CD4-positive, CD25-positive, alpha-beta regulatory T cell (primary cell): ENCODE measurements at places on chromosomes 13 and 19. TPM values are rescaled to one million over a fixed set of nuclear protein-coding genes. Genes with fewer than 3 reads are reported as not detected.
A peak's percentile ranks its signal among the peaks of the same experiment; 100 is the strongest.

Gene CYP2F1
- polyA plus RNA-seq, result not detected

GRCh38 chr19:44752816-44753625, 4.5 kb downstream of the BCL3 start:
- H3K4me1 ChIP-seq, result peaks cover 73% of the 10 kb centered on the region
- H3K4me3 ChIP-seq, result peak overlapping the region; percentile 74
- H3K27ac ChIP-seq, result peak overlapping the region; percentile 94
- peak; percentile 97 for DNase-seq

DNA sequence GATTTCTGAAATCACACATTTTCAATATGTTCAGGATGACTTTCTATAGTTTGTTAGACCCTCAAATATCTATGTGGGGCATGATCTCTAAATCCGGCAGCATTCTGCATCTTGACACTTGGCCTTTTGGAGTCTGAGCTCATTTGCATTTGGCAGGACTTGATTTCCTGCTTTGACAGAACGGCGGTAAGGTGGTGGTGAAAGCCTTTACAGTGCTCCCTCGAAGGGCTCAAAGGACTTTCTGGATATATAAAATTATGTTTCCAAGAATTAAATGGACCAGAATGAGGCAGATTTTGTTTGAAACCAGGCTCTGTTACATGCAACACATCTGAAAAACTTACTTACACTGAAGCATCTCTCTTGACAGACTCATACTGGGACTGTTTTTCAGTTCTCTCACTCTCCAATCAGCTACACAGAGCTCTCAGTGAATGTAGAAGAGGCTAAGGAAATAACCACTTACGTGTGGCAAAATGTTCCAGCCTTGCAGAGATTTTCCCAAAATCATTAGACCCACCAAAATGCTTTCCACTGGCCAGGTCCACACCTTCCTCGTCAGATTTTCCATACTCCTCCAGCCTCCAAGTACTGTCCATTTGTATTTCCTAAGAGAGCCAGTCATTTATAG, 207.2 kb downstream of the SPRY2 start:
- no peaks in the 10 kb centered on the region for H3K4me1 ChIP-seq
- no peak for DNase-seq
- no peaks in the 10 kb centered on the region for H3K27me3 ChIP-seq
- H3K4me3 ChIP-seq, result no peak overlapping the region

Gene CACNG8
- polyA plus RNA-seq, result not detected

GRCh38 chr19:12669270-12670158, 2.9 kb downstream of the WDR83 start:
- peak overlapping the region; percentile 97 for H3K27ac ChIP-seq
- H3K36me3 ChIP-seq, result peaks cover 12% of the 10 kb centered on the region
- peaks cover 59% of the 10 kb centered on the region for H3K4me1 ChIP-seq
- DNase-seq, result peak; percentile 87

Gene STXBP2
- 105 TPM for polyA plus RNA-seq

GRCh38 chr13:37029617-37030016, 29.0 kb downstream of the EXOSC8 start:
- no peaks in the 10 kb centered on the region for H3K4me1 ChIP-seq
- no peaks in the 10 kb centered on the region for H3K27me3 ChIP-seq
- H3K27ac ChIP-seq, result no peak overlapping the region
- H3K4me3 ChIP-seq, result no peak overlapping the region

DNA sequence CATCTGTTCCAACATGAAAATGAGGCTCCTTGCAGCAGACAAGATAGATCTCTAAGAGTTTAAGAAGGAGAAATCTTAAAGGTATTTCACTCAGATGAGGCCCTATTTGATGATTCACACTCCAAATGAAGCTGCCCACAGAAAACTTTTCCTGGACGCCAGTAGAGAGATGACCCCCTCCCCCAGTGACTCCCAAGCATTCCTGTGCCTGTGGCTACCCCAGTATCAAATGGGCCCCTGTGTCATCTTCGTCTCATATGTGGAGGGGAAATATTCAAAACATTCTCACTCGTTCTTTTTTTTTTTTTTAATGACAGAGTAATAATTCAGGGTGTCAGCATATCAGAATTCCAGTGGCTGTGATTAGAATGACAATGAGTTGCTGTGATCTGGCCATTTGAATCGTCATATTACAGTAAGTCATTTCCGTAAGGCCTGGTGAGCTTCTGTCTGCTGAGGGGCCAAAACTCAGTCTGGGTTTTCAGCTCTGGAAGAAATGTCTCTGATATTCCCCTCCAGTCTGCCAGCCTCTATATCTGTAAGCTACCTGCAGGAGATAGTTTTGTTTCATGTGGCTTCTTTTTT, 194.7 kb downstream of the URI1 start:
- H3K27ac ChIP-seq, result no peak overlapping the region
- H3K27me3 ChIP-seq, result no peaks in the 10 kb centered on the region
- H3K4me1 ChIP-seq, result no peaks in the 10 kb centered on the region
